ENCODE measurements at places on chromosomes 12 and 14. TPM values are rescaled to one million over a fixed set of nuclear protein-coding genes. Genes with fewer than 3 reads are reported as not detected.

GRCh38 chr12:110693731-110694130 lies 4.8 kb upstream of the HVCN1 start:
- peak; percentile 71 for DNase-seq

DNA sequence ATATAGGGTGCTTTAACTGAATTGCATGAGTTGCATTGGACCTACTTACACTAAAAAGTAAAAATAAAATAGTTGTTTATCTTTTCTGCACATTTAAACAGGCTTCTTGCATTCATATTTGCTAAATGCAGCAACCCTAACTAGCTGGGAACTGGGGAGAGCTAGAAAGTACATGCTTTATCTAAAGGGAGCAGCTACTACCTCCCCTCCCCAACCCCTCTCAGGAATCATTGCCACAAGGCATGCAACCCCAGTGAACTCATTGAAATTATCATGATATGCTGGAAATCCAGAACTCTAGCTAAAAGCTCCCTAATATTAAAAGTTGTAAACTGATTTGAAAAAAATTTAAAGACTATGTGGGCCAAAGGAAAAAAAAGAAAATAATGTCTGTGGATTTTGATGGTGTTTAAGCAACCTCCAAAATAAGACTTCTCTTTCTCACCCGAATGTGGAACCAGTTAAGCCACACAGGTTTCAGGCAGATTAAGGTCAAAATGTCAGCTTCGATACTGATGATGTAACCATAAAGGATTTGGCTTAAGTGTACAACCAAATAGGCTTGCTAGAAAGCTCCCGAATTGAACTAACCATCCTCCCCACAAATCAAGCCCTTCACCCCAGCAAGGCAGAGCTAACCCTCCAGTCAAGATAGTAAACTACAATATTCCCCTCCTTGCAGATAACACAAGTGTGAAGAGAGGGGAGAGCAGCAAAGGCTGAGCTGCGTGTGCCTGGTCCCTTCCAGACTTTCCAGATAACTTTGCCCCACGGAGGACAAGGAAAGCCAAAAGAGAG lies 13.8 kb upstream of the POC1B start:
- DNase-seq = no peak

DNA sequence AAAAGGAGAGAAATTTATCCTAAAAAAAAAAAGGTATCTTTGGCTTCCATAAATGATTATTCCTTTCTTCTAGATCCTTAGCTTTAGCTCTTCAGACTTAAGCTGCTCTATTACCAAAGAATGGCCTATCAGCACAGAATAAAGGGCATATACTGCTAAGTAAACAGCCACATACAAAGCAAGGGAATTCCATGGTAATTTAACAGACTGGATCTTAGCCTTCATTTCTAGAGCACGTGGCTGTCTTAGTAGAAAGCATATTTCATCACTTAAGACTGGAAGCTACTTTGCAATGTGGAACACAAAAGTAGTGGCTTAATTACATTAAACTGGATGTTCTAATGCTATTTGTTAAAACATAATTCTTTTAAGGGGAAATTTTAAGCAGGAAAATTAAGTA lies 23.1 kb downstream of the TMED10 start:
- DNase-seq = no peak

DNA sequence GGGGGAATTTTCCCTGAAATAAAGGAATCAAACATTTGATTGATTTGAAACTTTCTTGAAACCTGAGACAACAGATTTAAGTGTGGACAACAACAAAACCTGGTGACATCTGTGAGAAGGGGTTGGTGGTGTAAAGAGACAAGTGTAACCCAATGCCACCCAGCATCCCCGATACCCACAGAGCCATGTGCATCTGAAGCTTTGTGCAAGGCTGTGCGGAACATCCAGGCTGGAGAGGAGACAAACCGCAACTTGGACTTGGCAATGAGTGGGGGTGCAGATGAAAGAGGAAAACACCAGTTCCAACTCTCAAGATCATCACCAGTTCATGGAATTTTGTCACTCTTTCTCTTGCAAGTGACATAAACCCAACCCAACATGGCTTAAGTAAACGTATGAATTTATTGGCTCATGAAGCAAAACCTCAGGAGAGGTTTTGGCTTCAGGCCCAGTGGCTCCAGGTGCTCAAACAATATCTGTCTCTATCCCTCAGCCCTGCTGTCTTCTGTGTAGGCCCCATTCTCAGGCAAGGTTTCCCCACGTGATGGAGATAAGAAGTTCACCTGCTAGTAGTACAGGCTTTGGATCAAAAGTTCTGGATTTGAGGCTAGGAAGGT lies 55.2 kb upstream of the NTF3 start:
- DNase-seq = no peak

DNA sequence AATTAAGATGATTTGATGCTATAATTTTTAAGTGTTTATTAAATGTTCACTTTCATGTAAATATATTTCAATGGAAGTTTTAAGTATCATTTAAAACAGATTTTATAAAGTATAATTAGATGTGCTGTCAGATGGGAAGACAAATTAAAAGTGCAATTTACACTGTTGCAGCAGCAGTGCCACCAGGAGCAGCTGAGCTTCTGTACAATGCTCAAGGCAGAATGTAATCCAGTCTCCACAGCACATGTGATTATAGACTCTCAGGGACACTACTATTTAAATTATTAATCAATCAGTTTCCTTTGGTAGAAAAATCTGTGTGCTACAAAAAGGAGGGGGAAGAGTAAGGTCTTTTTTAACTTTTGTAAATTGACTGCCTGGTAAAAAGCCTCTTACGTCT lies 285.7 kb upstream of the USP15 start:
- no peak for DNase-seq

GRCh38 chr14:22472466-22472865 lies 116.6 kb downstream of the DAD1 start:
- DNase-seq = no peak

DNA sequence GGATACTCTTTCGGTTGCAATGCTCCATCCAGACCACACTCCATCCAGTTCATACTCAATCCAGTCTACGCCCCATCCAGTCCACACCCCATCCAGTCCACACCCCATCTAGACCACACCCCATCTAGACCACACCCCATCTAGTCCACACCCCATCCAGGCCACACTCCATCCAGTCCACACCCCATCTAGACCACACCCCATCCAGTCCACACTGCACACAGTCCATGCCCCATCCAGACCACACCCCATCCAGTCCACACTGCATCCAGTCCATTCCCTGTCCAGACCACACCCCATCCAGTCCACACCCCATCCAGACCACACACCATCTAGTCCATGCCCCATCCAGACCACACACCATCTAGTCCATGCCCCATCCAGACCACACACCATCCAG lies 116.0 kb upstream of the RTL1 start:
- no peak for DNase-seq

Gene EGLN3
- 111 TPM for total RNA-seq

Gene SYNE3
- total RNA-seq = 15.1 TPM

Gene TEX22
- total RNA-seq = 1.9 TPM

Gene TAS2R7
- not detected for total RNA-seq

Gene KRT85
- not detected for total RNA-seq

Gene IQSEC3
- 1.5 TPM for total RNA-seq

Gene TSPAN9
- total RNA-seq = 156 TPM
